Lower lobe of right lung (tissue), 2 donors: ENCODE measurements at places on chromosomes 11 and 22. TPM values are rescaled to one million over a fixed set of nuclear protein-coding genes. Genes with fewer than 3 reads are reported as not detected.
A peak's percentile ranks its signal among the peaks of the same experiment; 100 is the strongest.

DNA sequence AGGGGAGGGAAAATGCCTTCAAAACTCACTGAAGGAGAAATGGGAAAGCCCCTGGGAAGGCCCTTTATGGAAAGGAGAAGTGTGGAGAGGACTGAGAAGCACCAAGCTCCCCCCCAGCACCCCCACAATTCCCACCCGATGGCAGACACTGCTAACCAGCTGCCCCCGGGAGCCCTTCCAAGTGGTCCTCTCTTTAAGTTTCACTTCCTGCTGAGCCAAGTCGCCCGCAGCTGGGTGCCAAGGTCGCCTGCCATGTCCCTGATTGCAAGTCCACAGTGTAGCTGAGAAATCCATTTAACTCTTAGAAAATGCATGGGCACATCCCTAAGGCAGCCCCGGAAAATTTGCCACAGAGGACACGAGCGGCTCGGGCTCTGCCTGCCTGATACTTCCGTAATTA is 68.2 kb downstream of the GALNT18 start:
- H3K27me3 ChIP-seq = no peaks in the 10 kb centered on the region
- no peak for DNase-seq
- peaks cover 56% of the 10 kb centered on the region for H3K4me1 ChIP-seq
- no peaks in the 10 kb centered on the region for H3K36me3 ChIP-seq
- H3K27ac ChIP-seq = peak overlapping the region; percentile 73
- no peak overlapping the region for H3K4me3 ChIP-seq

DNA sequence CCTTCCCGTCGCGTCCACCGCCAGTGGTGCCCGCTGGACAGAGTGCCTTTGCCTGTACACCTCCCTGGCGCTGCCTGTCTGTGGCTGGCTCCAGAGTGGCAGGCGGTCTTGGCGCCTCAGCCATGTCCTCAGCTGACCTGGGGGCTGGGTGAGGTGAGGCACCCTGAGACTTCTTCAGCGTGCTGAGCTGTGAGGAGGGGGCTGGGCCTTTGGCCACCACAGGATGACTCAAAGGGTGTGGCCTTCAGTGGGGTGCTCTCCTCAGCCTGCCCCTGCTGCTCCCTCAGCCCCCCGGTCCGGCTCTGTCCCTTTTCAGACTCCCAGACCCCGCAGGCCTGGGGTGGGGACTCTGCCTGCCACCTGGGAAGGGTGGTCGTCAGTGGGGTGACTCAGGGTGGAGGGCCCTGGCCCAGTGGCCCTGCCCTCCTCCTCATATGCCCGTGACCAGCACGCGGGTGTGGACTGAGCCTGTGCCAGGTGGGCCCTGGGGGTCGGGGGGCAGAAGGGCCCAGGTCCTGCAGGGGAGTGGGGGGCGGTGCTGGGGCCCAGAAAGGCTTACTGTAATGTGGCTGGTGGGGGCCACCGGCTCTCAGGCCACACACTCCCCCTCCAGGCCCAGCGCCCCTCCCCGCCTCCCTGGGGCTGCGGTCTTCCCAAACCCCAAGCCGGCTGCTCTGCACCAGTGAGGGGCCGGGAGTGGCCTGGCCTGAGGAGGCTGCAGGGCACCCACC is 15.9 kb downstream of the CRELD2 start:
- peak; percentile 88 for DNase-seq
- H3K36me3 ChIP-seq = no peaks in the 10 kb centered on the region
- peak overlapping the region; percentile 99 for H3K27ac ChIP-seq
- peak overlapping the region; percentile 66 for H3K4me3 ChIP-seq
- peaks cover 83% of the 10 kb centered on the region for H3K4me1 ChIP-seq

DNA sequence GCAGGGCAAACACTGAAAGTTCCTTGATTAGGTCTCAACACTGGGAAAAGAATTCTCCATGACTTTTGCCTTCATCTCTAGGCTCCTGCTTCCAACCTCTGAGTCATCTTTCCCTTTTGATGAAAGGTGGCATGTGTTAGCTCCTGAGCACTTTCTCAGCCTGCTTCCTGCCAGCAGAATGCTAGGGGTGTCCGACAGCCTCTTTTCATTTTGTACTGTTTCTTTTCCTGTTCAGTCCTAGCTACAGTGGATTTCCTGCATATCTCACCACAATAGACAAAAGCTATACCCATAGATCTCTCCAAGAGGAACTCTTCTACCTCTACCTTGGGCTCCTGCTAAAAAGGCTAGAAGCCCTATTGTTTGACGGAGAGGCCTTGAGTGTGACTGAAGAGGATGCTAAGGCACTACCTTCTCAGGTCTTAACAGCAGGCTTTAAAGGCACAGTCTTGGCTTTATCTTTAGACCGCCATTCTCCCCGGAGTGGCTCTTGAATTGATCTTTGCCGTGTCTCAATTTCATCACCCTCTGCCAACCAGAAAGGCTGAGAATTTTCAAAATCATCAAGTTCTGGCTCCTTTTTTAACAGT is 145.5 kb downstream of the RBFOX2 start:
- no peaks in the 10 kb centered on the region for H3K36me3 ChIP-seq
- peaks cover 17% of the 10 kb centered on the region for H3K4me1 ChIP-seq
- no peaks in the 10 kb centered on the region for H3K27me3 ChIP-seq
- peak overlapping the region; percentile 13 for H3K27ac ChIP-seq
- no peak for DNase-seq

The SLC15A3 gene
- 199 TPM for total RNA-seq

GRCh38 chr11:123525511-123525918 is 95.4 kb downstream of the GRAMD1B start:
- H3K36me3 ChIP-seq = no peaks in the 10 kb centered on the region
- DNase-seq = no peak
- no peaks in the 10 kb centered on the region for H3K4me1 ChIP-seq
- no peak overlapping the region for H3K4me3 ChIP-seq
- H3K27me3 ChIP-seq = peaks cover 10% of the 10 kb centered on the region

- H3K4me1 ChIP-seq = no peaks in the 10 kb centered on the region
- no peak overlapping the region for H3K27ac ChIP-seq
- no peaks in the 10 kb centered on the region for H3K27me3 ChIP-seq
- peaks cover 93% of the 10 kb centered on the region for H3K36me3 ChIP-seq
These were observed 36.0 kb upstream of the CHRNA10 start for GRCh38 chr11:3707176-3707575.

DNA sequence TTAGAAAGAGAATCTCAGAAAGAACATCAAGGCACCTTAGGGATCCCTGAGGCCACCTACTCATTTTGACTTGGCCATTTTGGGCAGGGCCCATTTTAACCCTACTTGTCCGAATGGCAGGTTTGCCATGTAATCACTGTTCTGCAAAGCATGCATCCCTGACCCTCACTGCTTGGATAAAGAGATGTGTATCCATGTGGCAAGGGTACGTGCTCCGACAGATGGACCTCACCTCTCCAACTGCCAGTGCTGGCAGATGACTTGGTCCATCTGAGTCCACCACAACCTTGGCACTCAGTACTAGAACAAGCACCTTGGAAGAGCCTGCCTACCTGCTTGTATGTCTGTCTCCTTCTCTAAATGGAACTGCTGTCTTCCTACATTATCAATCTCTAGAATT is 139.4 kb downstream of the SPATA19 start:
- no peaks in the 10 kb centered on the region for H3K36me3 ChIP-seq
- no peak for DNase-seq
- no peak overlapping the region for H3K4me3 ChIP-seq
- H3K4me1 ChIP-seq = no peaks in the 10 kb centered on the region
- no peaks in the 10 kb centered on the region for H3K27me3 ChIP-seq

The RFPL2 gene
- not detected for total RNA-seq

DNA sequence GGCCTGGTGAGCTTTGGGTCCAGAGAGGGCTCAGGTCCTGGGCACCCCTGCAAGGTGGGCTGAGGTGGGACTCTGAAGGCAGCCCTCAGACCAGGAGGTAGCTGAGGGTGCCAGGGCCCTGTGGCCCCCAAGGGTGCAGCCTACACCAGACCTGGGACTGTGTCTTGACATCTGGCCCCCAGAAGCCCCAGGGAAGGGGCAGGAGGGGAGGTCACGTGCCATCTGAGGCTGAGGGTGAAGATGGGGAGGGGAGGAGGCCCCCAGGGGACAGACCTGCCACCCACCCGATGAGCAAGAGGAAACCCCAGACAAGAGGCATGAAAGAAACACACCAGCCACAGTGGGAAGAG is 520.2 kb downstream of the BRD1 start:
- no peak for DNase-seq
- no peak overlapping the region for H3K4me3 ChIP-seq
- no peak overlapping the region for H3K27ac ChIP-seq
- H3K27me3 ChIP-seq = peaks cover 31% of the 10 kb centered on the region
- H3K4me1 ChIP-seq = no peaks in the 10 kb centered on the region

The SLC25A45 gene
- total RNA-seq = 13.0 TPM

GRCh38 chr22:50525104-50525857 is at the start of gene SCO2:
Gene SCO2 (minus strand): TSS chr22:50525598. CDS start chr22:50524411, 1,187 bp downstream.
- H3K27me3 ChIP-seq = no peaks in the 10 kb centered on the region
- peaks cover 45% of the 10 kb centered on the region for H3K4me1 ChIP-seq
- peak within 1 kb of the TSS; percentile 93 for H3K27ac ChIP-seq
- DNase-seq = peak; percentile 98
- H3K36me3 ChIP-seq = peaks cover 38% of the 10 kb centered on the region
- H3K4me3 ChIP-seq = peak within 1 kb of the TSS; percentile 79

DNA sequence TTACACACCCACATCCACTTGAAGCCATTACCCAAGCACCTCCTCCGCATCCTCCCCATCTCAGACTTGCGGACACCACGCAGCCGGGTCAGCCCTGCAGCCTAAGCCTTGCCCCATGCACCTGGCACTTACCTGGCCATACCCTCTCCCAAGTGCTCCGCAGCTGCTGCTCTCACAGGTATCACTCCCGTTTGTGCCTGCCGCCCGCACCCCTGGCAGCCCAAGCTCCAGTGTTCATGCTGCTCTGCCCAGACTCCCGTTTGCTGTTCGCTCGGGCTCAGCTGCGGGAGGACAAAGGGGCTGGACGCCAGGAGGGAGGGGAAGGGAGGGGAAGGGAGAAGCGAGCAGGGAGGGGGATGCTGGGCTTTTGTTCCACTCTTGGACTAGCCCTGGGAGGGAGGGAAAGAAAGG is at the start of gene KLHL35:
TSS of gene KLHL35 (minus strand) at position 293 of the 411 bp plus-strand sequence. CDS start 2,574 bp downstream, outside the sequence.
- peaks cover 15% of the 10 kb centered on the region for H3K4me1 ChIP-seq
- no peak within 1 kb of the TSS for H3K4me3 ChIP-seq
- peaks cover 24% of the 10 kb centered on the region for H3K27me3 ChIP-seq
- DNase-seq = no peak
- H3K27ac ChIP-seq = no peak within 1 kb of the TSS

GRCh38 chr11:122653916-122654585 is 1.5 kb upstream of the UBASH3B start:
- peaks cover 37% of the 10 kb centered on the region for H3K4me1 ChIP-seq
- H3K4me3 ChIP-seq = no peak overlapping the region
- no peak overlapping the region for H3K27ac ChIP-seq

DNA sequence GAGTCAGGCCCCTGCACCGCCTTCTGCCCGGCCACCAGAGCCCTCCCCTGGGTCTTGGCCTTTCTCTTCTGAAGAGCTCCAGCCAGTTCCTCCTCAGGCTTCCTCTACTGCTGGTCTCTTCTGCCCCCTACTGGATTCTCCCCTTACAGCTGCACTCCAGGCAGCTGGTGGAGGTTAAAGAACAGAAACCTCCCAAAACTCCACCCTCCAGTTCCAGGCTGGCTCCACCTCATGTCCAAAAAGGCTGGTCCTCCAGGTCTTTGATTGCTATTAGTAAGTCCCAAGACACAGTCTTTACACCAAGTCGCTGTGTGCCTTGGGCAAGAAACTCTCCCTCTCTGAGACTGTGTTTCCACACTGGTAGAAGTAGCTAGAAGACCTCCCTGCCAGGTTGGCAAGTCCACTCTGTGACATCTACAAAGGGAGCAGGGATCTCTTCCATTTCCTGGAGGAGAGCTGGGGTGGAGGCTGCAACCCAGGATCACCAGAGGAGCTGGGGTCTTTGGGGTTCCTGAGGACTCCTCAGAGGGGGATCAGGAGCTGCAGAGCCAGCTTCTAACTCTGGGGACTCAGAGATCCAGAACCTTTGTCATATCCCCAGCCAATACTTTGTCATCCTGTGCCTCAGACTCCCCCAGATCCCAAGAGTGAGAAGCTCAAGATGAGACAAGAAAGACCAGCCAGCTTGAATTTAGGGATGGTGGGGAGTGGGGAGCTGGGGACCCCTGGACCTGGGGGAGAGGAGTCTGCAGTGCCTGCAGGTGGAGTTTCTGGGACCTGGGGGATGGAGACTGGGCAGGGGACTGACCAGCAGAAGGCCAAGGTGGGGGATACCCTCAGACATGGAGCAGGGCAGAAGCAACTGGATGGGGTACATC is 3.4 kb upstream of the IGLL5 start:
- no peak overlapping the region for H3K4me3 ChIP-seq
- no peaks in the 10 kb centered on the region for H3K36me3 ChIP-seq
- H3K27ac ChIP-seq = no peak overlapping the region
- DNase-seq = no peak
- peaks cover 16% of the 10 kb centered on the region for H3K27me3 ChIP-seq

- no peaks in the 10 kb centered on the region for H3K36me3 ChIP-seq
- H3K4me1 ChIP-seq = peaks cover 69% of the 10 kb centered on the region
- H3K27me3 ChIP-seq = no peaks in the 10 kb centered on the region
- H3K4me3 ChIP-seq = no peak overlapping the region
These were observed 61.4 kb upstream of the PTPRJ start for GRCh38 chr11:47918882-47919495.

DNA sequence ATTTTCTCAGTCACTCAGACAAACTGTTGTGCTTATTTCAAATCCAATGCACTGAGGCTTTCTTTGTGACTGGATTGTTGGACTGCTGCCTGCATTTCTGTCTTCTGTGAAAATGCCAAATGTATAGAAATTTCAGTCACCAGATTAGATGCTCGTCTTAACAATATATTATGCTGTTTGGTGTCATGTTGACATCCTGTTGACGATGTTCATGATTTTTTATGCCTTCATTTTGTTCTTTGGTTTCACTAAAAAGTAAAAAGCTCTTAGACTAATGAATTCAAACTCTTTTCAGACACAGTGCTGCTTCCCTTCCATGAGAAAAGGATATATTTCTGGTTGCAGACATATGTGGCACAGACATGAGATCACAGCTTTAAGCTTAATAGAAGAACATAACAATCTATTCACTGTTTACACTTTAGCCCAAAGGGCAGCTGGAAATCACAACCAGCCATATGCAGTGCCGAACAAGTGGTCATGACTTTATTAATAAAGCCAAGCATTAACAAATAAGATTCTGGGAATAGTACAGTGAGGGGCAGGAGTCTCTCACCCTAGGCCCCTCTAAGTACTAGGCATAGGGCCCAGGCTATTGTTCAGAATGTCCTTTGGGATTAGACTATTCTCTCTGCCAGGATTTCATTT is 9.4 kb upstream of the SOX6 start:
- no peak for DNase-seq
- no peak overlapping the region for H3K27ac ChIP-seq
- no peaks in the 10 kb centered on the region for H3K27me3 ChIP-seq
- no peaks in the 10 kb centered on the region for H3K36me3 ChIP-seq
- no peaks in the 10 kb centered on the region for H3K4me1 ChIP-seq

DNA sequence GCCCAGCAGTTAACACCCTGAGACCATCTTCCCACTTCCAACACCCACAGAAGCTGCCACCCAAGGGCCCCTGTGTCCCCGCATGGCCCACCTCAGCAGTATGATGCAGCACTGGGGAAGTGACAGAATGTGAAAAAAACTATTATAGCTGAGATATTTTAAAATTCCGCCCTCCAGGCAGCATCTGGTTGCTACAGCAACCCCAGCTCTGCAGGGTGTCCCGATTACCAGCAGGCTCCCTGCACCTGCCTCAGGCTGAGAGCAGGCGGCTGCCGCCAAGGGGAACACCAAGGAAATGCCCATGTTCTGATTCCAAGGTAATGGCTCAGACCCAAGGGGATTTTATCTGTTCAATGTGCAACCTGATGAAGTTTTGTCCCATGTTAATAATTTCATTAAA is 10.5 kb upstream of the TMEM121B start:
- H3K27ac ChIP-seq = no peak overlapping the region
- no peak overlapping the region for H3K4me3 ChIP-seq
- no peaks in the 10 kb centered on the region for H3K36me3 ChIP-seq
- H3K4me1 ChIP-seq = no peaks in the 10 kb centered on the region
- no peaks in the 10 kb centered on the region for H3K27me3 ChIP-seq

GRCh38 chr22:38032681-38033521 is 24.3 kb upstream of the PICK1 start:
- H3K27me3 ChIP-seq = no peaks in the 10 kb centered on the region
- H3K27ac ChIP-seq = peak overlapping the region; percentile 65
- no peaks in the 10 kb centered on the region for H3K36me3 ChIP-seq
- H3K4me1 ChIP-seq = peaks cover 24% of the 10 kb centered on the region

The RIC3 gene
- total RNA-seq = 12.7 TPM

The CALCB gene
- not detected for total RNA-seq
